CD4-positive, alpha-beta T cell treated with Interleukin-4 for 4 hours (primary cell): ENCODE measurements at places on chromosomes 2 and 18.

- no peak for DNase-seq
These were observed 1213.1 kb upstream of the SLC39A10 start for GRCh38 chr2:194443926-194444325.

GRCh38 chr18:5419601-5420000 lies 124.1 kb upstream of the ZBTB14 start:
- no peak for DNase-seq

GRCh38 chr2:186590759-186591505 lies 1.1 kb downstream of the ITGAV start:
- peak; percentile 51 for DNase-seq

DNA sequence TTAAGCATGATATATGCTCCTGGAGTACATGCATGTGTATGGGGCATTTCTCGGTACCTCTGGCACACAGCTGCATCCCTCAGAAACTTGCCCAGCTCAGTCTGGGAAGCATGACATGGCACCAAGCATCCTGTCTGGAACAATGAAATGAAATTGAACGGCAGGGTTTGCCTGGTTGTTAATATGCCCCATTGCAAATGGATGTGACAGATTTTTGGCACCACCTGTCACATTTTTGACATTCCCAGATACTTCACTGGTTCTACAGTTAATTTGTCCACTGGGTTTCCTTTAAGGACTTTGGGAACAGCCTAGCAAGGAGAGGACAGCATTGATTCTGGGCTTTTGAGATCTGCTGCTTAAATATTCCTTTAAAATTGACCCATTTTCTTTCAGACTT lies 305.8 kb downstream of the TSN start:
- no peak for DNase-seq

GRCh38 chr2:160301420-160301819 lies 101.3 kb upstream of the ITGB6 start:
- peak; percentile 6 for DNase-seq

DNA sequence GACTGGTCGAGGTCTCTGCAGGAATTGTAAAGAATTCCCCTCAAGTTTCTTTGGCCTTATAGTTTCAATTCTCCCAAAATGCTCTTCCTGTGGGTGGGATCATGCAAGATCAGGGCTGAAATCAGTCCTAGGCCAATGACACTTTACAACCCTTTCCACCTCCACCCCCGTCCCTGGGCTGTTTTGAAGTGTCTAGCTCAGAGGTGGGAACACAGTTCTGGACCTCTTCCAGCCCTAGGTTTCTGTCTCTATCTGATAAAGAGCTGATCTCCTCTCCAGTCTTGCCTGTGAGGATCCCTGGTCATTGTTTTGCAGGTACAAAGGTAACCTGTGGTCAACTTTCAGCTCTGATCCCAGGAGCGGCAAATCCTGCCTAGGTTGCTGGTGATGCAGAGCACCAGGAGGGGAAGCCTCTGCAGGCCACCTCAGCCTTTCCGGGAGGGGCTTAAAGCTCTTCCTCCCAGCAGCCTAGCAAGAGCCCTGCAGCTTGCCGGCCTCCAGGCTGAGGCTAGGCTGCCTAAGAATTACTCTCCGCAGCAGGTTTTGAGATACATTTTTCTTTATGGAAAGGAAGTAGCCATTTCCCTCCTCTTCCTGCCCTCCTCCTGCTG lies 69.8 kb upstream of the WIPF1 start:
- DNase-seq, result no peak

- DNase-seq, result no peak
These were observed 159.3 kb downstream of the GFPT1 start for GRCh38 chr2:69227716-69228115.

DNA sequence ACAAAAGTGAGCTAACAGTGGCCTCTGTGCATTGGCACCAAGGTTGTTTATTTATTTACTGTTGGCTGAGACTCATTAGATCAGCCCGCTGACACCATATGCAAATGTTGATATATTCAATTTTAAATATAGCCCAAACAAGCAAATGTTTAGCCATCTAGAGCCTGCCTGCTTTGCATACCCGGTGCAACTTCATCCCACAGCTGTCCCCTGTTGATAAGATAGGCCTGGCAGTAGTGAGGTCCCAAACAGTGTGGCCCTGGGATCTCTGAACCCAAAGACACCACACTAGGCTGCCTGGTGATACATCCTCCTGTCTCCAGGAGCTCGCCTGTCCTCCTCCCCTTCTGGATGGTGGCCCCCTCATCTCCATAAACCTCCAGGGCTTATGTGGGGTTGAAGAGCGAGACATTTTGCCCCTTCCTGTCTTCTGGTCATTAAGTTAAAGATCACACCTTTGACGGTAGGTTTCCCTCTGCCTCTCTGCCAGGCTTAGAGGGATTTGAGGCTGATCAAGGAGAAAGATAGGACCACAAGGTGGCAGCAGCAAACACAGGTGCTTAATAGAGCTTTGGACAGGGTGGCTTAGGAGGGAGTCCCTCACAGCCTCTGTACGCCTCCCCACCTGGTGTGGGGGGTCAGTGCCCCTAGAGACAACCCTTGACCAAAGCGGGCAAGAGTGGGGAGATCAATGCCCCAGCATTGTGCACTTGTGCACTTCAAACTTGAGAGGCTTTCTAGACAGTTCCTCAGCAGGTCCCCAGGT lies 23.7 kb upstream of the MYO5B start:
- DNase-seq, result peak; percentile 34

DNA sequence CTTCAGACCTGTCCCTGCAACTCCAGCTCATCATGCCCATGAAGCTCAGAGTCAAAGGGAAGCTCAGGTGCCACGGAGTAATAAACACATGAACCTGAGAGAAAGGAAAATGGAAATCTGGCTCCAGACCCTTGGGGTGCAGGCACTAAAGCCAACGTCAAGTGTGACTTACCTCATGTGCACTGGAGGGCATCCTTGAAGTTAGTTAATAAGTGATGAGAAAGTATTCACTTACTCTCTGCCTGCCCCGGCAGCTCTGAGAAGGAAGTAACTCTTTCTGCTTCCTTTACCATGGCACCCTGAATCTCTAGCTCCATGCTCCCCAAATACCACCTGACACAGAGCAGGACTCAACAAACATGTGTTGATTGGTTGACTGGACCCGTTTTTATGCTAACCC lies 21.4 kb upstream of the AGAP1 start:
- DNase-seq, result no peak

GRCh38 chr2:175318542-175318941 lies 137.0 kb upstream of the ATP5MC3 start:
- no peak for DNase-seq

DNA sequence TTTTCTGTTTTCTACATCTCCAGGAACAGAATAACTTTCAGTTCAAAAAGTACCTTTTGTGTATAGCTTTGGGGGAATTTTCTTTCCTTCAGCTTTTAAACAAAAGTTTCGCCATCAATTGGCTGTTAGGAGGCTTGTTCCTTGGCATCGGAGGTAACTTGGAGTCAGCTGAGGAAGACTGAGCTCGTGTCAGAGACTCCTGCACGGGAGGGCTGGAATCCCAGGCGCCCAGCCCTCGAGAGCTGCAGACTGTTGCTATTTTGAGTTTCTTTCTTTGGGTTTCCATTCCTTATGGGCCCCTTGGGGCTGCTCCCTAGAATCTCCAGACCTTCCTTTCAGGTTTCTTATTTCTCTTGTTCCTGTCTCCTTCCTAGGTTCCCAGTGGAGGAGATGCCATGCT lies 8.1 kb downstream of the EMILIN2 start:
- no peak for DNase-seq

GRCh38 chr2:39920307-39920801 lies 141.3 kb upstream of the THUMPD2 start:
- DNase-seq, result no peak

DNA sequence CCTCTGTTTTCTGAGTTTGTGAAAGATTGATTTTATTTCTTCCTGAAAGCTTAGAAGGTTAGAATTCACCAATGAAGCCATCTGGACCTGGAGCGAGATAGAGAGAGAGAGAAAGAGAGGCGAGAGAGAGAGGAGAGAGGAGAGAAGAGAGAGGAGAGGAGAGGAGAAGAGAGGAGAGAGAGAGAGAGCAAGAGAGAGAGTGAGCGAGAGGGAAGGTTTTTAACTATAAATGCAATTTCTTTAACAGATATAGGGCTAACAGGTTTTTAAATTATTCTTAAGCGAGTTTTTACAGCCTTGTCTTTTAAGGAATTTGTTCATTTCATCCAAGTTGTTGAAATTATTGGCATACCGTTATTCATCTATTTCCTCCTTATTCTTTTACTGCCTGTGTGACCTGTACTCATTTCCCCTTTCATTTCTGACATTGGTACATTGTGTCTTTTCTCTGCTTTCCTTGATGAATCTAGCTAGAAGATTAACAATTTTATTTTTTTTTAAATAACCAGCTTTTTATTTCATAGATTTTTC lies 56.1 kb downstream of the BABAM2 start:
- DNase-seq, result no peak

DNA sequence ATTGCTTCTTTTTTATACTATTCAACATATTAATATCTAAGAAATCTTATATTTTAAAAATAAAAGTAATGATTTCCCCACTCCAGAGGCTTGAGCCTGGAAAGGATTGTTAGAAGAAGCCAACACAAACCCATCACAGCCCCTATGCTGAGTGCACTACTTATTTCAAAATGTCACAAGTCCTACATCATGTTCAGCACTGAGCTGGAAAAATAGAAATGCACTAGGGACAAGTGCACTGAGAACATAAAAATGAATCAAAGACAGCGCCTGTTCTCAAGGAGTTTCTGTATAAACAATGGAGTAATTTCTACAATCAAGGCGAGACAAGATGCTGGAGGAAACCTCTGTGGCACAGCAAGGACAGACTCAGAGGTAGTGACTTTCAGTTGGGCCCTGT lies 155.0 kb downstream of the TXNL1 start:
- no peak for DNase-seq

GRCh38 chr18:36200354-36200771 lies 13.1 kb downstream of the MOCOS start:
- DNase-seq, result no peak

GRCh38 chr2:16189029-16189835 lies 248.9 kb downstream of the MYCN start:
- no peak for DNase-seq

DNA sequence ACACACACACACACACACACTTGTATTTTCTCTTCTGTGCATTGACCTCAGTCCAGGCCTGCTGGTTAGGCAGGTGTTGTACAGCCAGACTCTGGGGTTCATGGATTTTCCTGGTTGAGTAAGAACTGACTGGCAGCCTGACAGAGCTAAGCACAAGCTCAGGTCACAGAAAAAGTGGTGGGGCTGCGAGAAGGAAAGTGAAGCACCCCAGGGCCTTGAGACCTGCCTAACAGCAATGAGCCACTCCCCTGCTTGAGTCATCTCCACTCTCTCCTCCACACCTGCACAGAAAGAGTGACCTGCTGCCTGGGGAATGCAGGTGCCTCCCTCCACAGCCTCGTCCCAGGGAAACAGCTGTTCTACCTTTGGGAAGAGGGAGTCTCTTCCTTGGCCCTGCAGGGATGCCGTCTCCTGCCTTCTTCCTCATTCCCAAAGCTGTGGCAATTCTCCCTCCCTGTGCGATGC lies 91.4 kb upstream of the LGALSL start:
- DNase-seq, result no peak

GRCh38 chr18:8799001-8799400 lies 93.6 kb downstream of the MTCL1 start:
- no peak for DNase-seq

DNA sequence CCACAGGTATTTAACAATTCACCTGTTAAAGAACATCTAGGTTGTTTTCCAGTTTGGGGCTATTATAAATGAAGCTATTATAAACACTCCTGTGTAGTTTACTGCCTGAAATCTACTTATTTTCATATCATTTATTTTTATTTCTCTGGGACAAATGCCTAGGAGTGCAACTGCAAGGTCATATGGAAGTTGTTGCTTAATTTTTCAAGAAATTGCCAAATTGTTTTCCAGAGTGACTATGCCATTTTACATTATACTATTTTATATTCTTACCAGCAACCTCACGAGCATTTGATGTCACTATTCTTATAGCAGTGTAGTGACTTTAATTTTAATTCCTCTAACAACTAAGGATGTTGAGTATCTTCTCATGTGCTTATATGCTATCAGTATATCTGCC lies 298.4 kb downstream of the EXOC6B start:
- DNase-seq, result no peak

DNA sequence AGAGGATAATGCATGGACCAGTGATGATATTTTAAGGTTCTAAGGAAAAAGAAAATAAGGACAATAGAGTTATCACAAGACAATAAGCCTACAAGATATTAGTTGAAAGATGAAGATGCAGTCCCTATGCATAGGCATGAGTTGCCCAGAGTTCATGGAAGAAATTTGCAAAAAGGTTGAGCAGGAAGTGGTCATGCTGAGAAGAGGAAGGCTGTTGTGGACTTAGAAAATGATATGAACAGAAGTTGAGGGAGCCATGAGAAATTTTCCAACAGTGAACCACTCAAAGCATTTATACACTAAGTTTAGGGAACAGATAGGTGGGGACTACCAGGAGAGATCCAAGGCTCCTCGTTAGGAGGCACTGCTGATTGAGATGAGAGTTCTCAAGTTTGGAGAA lies 3.5 kb downstream of the OSBPL6 start:
- DNase-seq, result no peak

- DNase-seq, result peak; percentile 21
These were observed 27.1 kb upstream of the TFPI start for GRCh38 chr2:187581125-187581896.

DNA sequence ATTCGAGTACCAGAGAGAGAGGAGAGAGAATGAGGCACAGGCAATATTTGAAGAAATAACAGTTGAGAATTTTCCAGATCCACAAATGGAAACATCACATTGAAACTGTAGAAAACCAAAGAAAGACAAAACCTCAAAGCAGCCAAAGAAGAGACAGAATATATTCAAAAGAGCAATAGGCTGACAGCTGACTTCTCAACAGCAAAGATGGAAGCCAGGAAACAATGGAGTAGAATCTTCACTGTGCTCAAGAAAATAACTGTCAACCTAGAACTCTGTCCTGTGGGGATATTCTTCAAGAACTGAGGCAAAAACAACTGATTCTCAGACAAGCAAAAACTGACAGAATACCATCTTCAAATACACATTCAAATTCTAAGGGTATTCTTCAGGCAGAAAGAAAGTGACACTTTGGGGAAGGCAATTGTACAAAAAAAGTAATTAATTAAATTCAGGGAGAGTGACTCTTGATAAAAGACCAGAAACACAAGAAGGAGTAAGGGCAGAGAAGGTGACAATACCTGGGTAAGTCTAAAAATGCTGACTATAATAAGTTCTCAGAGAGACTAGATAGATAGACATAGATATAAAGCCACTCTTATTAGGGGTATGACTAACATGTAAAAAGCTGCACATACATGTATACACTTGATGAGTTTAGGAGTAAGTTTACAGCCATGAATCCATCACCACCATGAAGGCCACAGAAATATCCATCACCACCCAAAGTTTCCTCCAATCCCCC lies 25.6 kb downstream of the ANKMY1 start:
- no peak for DNase-seq

GRCh38 chr2:112733456-112733855 lies 12.6 kb downstream of the NT5DC4 start:
- DNase-seq, result no peak

GRCh38 chr2:232611559-232612218 lies 21.7 kb upstream of the EFHD1 start:
- DNase-seq, result peak; percentile 53

- no peak for DNase-seq
These were observed 557.7 kb upstream of the CHAC2 start for GRCh38 chr2:53209679-53210458.
